Stimulated activated CD8-positive, alpha-beta memory T cell treated with anti-CD3 and anti-CD28 coated beads, Interleukin-4, amount 100 ng/mL, for 48 hours (primary cell): ENCODE measurements at places on chromosomes 2 and 18.

DNA sequence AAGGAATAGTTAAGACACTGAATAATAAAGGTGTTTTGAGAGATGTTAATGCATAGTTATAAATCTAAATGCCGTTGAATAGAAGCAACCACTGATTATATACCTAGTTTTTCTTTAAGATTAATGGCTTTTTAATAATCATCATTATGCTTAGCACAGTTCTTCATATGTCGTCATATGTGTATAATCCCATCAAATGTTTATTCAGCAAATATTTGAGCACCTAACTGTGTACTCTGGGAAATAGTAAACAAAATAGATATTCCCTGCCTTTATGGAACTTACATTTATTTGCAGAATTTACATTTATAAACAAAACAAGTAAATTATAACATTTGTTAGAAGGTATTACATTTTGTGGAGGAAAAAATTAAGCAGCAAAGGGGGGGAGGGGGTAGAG is 9.8 kb downstream of the NUP35 start:
- DNase-seq, result no peak

DNA sequence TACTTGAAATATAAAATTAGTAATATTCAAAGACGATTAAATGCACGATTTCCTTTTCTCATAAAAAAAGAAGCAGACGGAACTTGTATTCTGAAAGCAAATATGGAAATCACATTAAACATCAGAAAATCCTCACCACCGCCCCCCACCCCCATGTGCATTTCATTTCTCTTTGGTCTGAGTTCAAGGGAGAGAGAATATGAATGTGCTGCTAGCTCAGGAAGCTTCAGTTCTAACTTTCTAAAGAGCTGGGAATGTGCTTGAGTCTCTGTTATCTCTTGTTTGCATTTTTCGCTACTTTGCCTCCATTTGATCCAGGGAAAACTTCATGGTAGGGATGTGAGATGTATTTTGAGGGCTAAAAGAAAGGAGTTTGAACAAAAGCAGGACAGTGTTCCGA is 143.6 kb downstream of the NEDD4L start:
- no peak for DNase-seq

DNA sequence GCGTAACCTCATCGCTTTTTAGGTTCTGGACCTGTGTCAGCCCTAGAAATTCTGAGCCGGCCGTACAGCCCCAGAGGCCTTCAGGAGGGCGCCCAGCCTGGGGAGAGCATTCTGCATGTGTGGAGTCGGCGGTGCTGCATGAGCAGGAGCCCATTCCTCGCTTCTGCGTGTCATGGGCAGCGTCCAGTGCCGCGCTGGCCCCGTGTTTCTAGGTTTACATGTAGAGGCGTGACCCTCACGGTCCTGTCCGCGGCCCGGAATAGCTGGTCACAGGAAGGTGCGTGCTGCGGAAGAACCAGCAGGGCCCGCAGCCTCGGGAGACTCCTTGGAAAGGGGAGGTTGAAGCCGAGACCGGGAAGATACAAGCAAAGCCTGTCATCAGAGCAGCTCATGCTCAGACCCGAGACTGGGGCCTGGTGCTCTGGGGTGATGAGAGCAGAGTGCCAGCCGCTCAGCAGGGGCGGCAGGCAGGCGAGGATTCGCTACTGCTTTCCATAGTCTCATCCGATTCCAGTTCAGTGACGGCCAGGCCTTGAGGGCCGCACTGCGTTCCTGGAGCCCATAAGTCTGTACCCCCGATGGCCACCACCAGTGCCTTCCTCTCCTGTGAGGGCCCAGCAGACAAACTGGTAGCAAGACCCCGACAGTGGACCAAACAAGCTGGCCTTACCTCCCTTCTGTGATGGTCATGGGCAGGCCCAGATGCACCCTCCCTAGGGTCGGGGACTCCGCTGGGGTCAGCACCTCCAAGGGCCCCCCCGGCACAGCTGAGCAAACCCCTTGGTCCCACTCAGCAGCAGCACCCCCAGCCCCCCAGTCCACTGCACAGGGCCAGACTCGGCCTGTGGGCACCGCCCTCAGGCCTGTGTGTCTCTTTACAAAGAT is 15.6 kb upstream of the NFATC1 start:
- no peak for DNase-seq

- no peak for DNase-seq
Measured at GRCh38 chr2:231190531-231191197, 7.8 kb upstream of the ARMC9 start.

DNA sequence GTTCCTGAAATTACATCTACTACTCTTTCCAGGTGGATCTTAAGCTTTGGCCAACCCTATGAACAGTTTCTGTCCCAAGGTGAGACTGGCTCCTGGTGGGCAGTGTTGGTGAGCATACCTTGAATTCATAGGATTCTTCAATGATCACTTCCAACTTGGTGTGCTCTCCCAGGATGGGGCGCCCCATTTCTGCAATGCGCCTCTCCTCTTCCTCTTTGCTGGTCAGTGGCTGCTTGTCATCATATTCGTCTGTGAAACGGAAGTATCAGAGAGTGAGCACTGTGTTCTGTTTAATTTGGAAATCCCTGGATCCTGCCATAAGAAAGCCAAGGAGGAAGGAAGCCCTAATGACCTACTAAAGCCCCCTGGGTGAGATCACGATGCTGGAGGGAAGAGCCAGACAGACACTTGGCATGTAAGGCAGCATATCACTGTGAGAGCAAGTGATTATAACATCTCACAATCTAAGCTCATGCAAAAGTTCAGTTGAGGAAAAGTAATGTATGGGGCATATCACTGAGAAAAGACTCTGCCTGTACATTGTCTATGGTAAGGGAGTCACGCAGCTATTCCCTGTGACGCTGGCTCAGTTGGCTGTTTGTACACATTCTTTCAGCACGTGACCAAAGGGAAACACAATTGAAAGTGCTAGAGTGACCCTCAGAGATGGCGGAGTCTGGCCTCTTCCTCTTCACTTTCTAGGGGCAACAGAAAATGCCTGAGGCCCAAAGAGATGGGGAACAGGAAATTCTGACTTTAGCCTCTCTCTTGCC is 287.0 kb downstream of the SLC8A1 start:
- no peak for DNase-seq

DNA sequence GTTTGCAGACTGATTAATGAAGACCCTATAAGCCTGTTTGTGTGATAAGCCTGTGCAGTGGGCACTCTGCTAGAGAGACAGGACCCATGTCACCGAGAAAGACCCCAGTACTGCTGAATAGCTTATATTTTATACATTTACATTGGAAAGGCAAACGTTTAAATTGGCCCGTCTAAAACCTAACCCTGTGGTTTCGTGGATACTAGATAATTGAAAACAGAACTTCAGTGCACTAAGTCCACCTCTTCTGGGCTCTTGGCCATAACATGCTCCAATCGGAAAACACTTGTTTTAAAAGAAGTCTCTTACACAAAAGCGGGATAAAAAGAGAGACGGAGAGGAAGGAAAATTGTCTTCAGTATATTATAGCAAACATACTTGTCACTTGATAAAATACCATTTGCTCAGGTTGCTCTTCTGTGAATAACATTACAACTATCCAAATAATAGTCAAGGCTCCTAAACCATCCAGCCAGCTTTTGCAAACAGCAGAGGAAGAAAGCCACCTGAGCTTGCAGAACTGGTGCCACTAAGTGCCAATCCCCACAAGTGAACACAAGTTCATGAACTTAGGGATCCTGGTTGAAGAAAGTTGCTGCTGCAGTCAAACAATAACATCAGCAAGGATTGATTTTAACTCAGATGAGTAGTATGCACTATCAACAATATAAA is 218.4 kb upstream of the FN1 start:
- DNase-seq, result no peak

- no peak for DNase-seq
Measured at GRCh38 chr2:7646661-7647060, 729.4 kb downstream of the RNF144A start.

DNA sequence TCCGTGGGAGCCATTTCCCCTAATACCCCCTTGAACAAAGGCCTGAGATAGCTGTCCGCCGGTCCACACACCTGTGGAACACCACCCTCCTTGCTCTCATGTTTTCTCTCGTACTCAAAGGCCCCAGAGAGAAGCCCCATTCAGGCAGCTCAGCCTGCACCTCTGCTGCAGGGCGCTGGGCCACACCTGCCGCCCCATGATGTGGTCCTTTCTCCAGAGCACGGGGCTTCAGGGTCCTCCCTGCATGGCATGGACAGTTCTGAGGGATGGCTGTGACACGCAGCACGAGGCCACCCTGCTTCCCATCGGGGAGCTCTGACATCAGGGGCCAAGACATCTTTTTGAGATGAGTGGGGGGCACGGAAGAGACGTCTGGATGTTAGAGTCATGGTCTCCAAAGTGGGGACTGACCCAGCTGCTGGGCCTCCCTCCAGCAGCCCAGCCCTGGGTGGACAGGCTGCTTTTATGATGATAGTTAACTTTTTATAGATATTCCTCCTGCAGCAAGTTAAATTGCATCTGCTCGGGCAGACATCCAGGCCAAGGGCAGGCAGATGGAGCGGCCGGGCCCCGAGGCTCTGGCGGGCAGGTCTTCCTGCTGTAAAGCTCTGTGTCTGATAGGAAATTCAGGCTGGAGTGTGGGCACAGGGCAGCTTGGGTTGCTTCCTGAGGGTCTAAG is 56.7 kb downstream of the SDC1 start:
- DNase-seq, result no peak

- no peak for DNase-seq
Measured at GRCh38 chr18:9760641-9761040, 52.5 kb downstream of the RAB31 start.

GRCh38 chr2:207934720-207935119 is 90.6 kb downstream of the PLEKHM3 start:
- no peak for DNase-seq

DNA sequence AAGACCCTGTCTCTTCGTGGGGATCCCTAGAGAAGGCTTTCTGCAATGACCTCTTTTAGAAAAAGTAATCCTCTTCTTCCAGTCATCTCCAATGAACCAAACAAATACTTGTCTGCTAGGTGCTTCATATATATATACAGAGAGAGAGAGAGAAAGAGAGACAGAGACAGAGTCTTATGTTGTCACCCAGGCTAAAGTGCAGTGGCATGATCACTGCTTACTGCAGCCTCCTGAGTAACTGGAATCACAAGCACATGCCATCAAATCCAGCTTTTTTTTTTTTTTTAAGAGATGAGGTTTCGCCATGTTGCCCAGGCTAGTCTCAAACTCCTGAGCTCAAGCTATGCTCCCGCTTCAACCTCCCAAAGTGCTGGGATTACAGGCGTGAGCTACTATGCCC is 18.6 kb upstream of the PKDCC start:
- DNase-seq, result no peak

DNA sequence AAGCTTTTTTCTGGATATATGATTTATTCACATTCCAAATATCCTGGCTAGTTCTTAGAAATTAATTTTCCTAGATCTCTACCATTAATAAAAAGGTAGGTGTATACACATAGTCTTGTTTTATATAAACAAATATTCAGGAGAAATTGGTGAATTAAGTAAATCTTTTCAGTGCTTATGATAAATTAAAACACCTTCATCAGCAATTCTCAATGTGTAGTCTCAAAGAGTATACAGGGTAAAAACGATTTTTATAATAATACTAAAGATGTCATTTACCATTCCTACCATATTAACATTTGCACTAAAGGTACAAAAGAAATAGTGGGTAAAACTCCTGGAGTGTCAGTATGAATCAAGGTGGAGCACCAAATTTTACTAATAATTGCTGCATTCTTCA is 40.2 kb downstream of the CERKL start:
- no peak for DNase-seq

DNA sequence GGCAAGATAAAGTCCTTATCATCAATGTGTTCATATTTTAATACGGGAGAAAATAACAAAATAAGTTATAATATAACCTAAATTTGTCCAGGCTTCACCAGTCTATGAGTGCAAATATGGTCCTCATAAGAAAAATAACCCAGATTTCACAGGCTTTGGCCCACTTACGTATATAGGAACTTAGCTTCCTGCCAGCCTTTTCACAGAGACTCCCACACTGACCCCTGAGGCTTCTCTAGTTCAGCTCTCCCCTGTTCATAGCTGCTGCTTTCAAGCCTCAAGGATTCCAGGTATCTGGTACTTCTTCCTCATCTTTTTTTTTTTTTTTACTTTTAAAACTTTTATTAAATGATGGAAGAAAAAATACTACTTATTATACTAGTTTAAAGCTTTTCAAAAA is 74.9 kb upstream of the PELI1 start:
- DNase-seq, result no peak

- no peak for DNase-seq
Measured at GRCh38 chr2:135636982-135637381, 104.7 kb upstream of the UBXN4 start.

DNA sequence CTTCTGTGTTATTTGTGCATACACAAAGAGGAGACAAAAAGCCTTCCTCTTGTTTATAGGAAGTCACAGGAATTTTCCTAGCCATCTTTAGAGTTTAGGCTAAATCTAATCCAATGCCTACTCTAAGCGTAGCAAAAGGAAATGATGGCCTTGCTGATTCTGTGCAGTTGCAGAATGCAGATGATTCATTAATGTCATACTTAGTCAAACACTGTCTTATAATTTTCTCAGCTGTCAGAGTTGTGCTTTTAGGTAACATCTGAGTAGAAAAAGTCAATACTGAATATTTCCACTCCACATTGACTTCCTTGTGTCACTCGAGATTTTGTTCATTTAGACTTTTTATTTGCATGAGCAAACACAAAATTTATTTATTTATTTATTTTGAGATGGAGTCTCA is 157.9 kb upstream of the FOSL2 start:
- no peak for DNase-seq

DNA sequence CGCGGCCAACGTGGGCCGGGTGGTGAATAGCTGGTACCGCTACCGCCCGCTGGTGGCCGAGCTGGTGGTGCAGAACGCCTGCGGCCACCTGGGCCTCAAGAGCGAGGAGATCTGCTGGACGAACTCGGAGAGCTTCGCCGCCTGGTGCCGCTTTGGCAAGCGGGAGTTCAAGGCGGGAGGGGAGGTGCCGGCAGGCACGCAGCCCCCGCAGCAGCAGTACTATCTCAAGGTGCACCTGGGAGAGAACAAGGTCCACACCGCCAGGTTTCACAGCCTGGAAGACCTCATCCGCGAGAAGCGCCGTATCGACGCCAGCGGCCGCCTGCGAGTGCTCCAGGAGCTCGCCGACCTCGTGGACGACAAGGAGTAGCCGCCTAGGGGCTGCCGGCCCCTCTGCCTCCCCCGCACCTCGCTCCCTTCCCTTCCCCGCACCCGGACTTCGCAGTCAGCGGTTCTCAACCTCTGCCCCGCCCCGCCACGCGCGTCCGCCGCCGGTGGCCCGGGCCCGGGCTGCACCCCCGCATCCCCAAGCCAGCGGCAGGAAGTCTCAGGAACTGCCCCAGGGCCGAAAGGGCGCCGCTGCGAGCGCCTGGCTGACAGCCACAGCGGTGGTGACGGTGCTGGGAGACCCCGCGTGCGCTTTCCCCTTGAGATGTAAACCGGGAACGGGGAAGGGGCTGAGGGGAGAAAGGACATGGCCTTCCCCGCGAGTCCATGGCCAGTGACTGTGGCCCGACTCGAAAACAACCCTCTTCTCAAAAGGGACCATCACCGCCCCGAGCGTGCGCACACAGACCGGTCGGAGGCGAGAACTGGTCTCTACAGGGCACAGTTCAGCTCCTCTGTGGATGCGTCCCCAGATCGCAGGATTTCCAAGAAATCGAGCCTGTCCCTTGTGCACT is 2.2 kb downstream of the LRATD1 start:
- peak; percentile 50 for DNase-seq

GRCh38 chr2:179417436-179417949 is 152.9 kb upstream of the SESTD1 start:
- DNase-seq, result no peak
